NCI-H345 (cell line): ENCODE measurements at places on chromosomes 6 and 20.

- no peak for DNase-seq
Observed at GRCh38 chr6:26543953-26544352, 5.8 kb downstream of the HMGN4 start.

GRCh38 chr6:92069781-92070180 lies 1349.6 kb downstream of the EPHA7 start:
- DNase-seq = no peak

DNA sequence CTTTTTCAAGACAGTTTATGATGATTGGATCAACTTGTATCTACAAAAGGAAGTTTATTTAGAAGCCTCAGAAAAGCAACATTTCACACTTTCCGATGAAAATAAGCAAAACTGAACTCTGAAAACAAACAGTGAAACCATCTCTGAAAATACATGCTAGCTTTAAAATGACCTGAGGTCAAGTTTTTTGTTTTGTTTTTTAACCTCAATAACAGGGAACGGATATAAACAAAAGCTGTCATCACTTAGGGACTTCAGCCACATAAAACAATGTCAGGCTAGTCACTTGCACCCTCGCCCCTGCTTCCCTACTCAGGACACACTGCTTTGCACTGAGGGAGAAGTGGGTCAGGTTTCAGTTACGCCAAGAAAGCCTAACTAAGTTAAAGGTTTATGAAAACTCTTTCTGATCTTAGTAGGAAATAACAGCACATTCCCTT lies 11.6 kb downstream of the BACH2 start:
- DNase-seq = no peak

- no peak for DNase-seq
Observed at GRCh38 chr6:170462366-170463020, 90.6 kb downstream of the PSMB1 start.

GRCh38 chr6:14910692-14911547 lies 334.9 kb upstream of the JARID2 start:
- no peak for DNase-seq

GRCh38 chr6:154792761-154793160 lies 59.5 kb downstream of the SCAF8 start:
- DNase-seq = no peak
